ENCODE measurements at places on chromosomes 2 and 18.

DNA sequence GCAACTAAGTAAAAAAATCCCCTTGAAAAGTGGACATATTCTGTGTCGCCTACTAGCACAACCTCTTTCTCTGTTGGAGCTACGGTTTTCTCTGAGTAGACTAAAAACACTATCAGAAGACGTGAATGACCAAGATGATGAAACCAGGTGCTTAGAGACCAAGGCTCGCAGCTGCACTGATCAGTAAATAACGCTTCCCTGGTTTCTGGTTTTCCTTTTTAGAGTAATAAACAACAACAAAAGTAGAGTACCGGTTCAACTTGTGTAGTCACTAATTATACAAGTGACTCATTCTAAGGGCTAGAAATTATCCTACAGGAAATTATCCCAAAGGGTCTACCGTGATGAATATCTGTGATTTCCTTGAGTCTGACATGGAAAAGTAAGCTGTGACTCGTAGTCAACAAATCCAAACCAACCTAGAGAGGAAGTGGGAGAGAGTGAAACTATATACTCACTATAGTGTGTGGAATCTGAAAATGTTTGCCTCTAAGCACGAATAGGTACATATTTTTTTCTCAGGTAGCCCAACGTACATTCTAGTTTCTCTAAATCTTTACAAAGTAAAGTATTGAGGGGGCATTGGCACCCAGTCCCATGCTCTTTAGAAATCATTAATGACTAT is 17.8 kb downstream of the RASGRP3 start:
- DNase-seq: peak; percentile 26

DNA sequence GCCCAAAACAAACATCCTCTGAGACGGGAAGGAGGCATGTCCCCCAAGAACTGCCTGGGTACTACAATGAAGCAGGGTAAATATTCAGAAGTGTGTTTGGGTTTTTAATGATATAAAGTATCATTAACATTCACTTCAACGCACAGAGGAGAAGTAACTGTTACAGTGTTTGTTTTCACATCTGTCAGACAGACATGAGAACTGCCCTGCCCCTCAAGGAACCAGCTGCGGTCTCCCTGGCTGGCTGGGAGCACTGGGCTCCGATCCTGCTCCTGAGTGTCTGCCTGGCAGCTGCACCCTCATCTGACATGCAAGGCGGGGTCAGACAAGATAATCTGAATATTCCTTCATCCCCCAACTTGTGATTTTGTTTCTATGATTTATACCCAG is 75.6 kb downstream of the MBP start:
- DNase-seq: no peak

- no peak for DNase-seq
Measured at GRCh38 chr18:61031626-61032025, 301.6 kb upstream of the CDH20 start.

GRCh38 chr2:178105566-178105965 is 6.7 kb upstream of the RBM45 start:
- no peak for DNase-seq

DNA sequence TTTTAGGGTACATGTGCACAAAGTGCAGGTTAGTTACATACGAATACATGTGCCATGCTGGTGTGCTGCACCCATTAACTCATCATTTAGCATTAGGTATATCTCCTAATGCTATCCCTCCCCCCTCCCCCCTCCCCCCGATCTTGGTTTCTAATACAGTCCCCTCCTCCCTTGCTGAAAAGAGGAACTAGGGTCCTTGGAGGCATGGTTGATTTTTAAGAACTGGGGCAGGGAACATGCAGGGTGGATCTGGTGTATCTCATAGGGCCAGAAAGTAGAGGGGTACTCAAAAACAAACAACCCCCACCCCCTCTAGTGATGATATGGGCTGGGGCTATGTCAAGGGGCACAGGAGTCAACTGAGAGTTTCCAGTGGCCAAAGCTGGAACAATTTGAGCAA is 153.4 kb downstream of the UBR3 start:
- no peak for DNase-seq

DNA sequence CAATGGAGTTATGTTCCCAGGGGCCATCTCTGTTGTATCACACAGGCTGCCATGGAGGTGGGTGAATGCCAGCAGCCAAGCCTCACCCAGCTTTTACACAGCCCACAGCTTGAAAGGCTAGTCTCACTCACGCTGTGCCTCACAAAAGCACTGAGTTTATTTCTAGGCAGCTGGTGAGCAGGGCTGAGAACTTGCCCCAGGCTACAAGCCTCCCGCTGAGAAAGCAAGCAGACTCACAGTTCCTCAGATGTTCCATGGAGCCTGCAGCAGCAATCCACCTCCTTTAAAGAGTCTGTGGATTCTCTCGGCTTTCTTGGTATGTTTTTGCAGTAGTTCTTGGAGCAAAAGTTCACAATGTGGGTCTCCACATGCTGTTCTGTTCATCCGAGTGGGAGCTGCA is 40.9 kb upstream of the ALKAL2 start:
- DNase-seq: no peak

DNA sequence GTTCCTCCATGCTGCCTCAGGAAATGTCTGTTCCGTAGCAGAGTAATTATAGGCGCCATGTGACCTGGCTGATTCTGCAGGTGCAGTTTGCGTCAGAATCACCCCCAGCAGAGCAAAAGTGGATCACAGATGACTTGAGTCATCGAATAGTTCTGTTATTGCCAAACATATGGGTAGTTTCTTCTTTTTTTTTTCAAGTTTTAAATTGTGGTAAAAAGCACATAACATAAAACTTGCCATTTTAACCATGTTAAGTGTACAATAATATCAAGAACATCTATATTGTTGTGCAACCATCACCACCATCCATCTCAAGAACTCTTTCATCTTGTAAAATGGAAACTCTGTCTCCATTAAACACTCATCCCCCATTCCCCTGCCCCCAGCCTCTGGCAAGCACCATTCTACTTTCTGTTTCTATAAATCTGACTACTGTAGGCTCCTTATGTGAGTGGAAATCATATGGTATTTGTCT is 177.7 kb upstream of the TWIST2 start:
- peak; percentile 52 for DNase-seq

DNA sequence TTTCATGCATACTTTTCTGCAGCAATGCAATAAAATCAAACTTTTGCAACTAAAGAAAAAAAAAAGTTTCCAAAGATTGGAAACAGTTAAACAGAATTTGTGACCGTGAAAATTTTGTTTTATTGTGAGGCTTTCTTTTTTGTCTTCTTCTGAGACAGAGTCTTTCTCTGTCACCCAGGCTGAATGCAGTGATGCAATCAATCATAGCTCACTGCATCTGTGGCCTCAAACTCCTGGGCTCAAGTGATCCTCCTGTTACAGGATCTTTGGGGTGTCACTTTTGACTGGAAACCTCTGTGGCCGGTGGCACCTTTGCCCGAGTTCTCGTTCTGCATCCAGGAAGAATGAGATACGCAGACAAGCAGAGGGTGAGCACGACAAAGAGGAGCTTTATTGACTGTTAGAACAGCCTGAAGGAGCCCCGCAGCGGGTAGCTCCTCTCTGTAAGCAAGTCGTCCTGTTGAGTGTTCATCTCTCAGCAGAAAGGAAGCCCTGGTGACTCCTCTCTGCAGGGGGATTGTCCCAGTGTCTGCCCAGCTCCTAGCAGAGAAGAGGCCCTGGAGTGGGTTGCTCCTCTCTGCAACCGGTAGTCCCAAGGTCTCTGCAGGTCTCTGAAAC is 16.9 kb upstream of the ILKAP start:
- no peak for DNase-seq
